ENCODE measurements at places on chromosomes 7 and 10.

GRCh38 chr7:128903621-128904361, 6.7 kb downstream of the KCP start:
- DNase-seq = no peak

- DNase-seq = no peak
Observed at GRCh38 chr7:155809332-155809946, 2.8 kb downstream of the SHH start.

DNA sequence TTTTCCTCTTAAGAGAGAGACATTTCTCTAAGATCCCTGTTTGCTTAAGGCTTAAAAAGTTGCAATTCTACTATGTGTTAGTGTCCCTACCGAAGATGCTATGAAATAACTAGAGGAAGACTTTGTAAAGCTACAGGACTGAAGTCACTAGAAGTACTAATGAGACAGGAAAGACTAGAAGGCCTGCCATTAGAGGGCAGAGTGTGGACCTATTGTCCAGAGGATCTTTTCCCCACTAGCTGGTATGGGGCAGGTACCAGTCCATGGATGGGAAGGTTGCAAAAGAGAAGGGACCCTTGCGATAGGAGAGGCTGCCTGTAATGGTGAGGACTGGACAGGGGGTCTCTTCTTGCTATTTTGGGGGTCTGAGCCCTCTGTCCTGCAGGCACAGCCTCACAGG, 178.1 kb downstream of the TMEM178B start:
- no peak for DNase-seq

GRCh38 chr7:156616269-156617202, 24.0 kb upstream of the RNF32 start:
- DNase-seq = no peak

GRCh38 chr7:77823787-77824186, 25.2 kb downstream of the PHTF2 start:
- no peak for DNase-seq

GRCh38 chr10:124053971-124054370, 39.4 kb downstream of the CHST15 start:
- DNase-seq = no peak

Measured in amniotic epithelial cell (primary cell).